Activated effector memory CD4-positive, alpha-beta T cell treated with Interleukin-2 at 50 U/mL for 16 hours (primary cell): ENCODE measurements at places on chromosomes 5 and 9.

- DNase-seq: no peak
Observed at GRCh38 chr9:35338086-35338485, 151.8 kb upstream of the RUSC2 start.

DNA sequence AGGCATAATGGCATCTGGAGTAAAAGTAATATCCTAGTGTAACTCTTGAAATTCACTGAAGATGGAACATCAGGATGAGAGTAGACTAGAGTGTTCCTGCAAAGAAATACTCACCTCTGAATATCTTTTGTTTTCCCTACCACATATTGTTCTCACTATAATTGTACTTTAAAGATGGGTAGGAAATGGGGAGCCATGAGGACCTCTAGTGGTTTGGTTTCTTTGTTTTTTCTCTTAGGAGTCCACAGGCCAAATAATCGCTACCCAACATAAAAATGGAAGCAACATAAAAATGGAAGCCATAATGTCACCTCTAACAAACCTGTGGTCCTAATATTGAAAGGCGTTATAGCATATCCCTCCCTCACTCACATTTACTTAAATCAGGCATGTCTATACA, 2375.8 kb downstream of the MAT2B start:
- no peak for DNase-seq

DNA sequence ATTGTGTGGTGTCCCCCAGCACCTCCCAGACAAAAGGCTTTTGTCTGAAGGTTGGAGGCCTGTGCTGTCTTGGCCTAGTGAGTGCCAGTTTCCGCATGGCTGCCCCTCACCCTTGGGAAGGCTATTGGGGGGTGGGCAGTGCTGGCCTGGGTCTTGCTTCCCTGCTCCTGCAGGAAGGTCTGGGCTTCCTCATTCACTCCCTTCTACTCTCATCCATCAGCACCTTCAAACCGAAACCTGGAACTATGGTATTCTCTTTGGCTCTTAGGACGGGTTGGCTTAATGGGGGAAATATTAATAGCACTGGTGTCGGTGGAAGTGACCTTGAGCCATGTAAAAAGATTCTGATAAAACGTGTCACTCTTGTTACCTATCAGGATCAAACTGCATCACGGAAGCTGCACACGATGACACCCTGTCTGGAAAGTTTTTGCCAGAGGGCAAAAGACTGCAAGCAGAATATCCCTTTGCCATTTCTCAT, 34.0 kb upstream of the GLRX start:
- DNase-seq: no peak

DNA sequence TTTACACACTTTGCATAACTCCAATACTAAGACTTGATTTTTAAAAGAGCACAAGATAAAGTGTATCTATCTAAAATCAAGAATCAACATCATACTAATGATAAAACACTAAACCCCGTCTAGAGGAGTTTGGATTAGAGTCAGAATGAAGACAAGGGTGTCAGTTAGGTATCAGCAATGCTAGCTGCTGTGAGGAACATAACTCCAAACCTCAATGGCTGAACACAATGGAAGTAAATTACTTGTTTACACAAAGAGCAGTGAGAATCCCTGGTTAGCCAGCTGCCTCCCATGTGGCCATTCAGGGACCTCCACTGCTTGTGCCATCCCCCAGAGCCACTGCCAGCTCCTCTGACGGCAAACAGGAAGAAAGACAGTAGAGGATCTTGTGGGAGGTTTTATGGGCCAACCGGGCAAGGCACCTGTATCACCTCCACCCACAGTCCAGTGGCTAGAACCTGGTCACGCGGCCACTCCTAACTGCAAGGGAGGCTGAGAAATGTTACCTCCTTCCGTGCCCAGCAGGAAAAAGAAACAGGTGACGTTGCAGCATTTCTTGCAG, 24.0 kb upstream of the GRHPR start:
- DNase-seq: no peak

DNA sequence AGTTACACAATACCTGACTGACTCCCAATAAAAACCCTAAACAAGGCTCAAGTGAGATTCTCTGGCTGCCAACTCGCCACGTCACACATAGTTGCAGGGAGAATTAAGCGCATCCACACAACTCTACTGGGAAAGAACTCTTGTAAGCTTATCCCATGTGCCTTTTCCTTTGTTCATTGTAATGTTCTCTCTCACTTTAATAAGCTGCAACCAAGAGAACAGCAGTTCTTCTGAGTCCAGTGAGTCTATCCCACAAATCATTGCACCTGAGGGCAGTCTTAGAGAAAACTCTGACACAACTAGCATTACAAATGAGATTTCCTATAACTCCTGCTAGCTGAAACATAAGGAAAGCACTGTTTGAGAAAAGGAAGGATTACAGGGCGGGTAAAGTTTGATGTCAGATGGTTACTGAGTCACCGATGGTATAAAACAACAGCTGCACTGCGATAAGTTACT, 27.4 kb downstream of the CENPK start:
- DNase-seq: no peak

DNA sequence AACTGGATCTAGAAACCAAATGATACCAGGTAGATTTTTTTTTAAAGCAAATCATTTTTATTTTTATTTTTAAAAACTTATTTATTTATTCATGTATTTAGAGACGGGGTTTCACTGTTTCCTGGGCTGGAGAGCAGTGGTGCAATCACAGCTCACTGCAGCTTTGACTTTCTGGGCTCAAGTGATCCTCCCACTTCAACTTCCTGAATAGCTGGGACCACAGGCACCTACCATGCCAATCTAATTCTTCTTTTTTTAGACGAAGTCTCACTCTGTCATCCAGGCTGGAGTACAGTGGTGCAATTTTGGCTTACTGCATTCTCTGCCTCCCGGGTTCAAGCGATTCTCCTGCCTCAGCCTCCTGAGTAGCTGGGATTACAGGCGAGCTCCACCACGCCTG, 41.3 kb upstream of the CDK20 start:
- no peak for DNase-seq

DNA sequence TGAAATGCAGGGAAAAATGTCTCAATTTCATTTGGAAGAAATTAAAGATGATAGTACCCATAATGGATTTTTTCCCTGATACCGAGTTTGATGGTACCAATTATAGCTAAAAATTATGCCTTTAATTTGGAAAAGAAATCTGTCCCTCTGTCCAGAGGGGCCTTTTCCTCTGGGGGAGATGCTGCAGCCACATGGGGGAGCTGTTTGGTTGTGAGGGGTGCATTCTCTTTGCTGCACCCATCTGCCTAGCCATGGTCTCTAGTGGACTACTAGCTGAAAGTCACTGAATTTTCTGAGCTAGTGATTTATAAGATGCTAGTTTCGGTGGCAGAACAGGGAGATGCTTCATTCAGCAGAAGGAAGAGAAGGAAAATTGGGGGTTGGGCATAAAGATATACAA, 9.6 kb downstream of the SEC61B start:
- no peak for DNase-seq

- DNase-seq: no peak
Observed at GRCh38 chr9:113796646-113797426, 79.3 kb upstream of the ZNF618 start.

GRCh38 chr9:90447773-90448172, 194.9 kb downstream of the DIRAS2 start:
- DNase-seq: no peak

- no peak for DNase-seq
Observed at GRCh38 chr9:137972355-137972987, 94.9 kb downstream of the CACNA1B start.

DNA sequence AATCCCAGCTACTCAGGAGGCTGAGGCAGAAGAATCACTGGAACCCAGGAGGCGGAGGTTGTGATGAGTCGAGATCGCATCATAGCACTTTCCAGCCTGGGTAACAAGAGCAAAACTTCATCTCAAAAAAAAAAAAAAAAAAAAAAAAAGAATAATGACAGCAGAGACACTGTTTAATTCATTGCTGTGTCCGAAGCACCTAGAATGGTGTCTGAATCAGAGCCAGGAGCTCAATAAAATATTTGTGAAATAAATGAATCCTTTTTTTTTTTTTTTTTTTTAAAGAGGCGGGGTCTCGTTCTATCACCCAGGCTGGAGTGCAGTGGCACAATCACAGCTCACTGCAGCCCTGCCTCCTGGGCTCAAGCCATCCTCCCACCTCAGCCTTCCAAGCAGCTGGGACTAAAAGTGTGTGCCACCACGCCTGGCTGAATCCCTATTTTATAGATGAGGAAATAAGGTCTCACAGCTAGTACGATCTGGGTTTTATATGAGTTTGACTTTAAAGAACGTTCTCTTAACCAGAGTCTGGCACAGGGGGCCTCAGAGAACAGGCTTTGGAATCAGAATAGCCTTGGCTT, 47.8 kb downstream of the THOC3 start:
- no peak for DNase-seq

DNA sequence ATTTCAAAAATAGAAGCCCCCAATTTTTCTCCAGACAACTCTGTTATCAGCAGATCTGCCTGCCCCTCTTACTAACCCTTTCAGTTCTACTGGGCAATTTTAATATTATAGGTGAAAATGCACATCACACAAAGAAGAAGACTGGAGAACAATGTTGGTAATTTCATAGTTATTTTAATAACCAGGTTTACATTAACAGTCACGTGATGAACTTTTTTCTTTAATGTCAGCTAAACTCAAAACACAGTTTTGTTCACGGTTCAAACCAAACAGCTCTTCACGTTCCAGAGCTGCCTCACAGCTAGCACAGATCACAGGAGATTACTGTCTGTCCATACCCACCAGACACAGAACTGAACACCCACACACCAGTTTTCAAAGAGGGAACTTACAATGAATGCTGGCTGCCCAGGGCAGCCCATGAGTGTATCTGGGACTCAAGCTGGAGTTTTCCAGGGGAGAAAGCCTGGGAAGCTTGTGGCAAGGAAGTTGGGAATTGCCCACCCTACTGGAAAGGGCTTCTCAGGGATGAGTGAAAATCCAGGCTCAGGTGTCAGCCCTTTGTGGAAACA, 119.1 kb downstream of the DPYSL3 start:
- no peak for DNase-seq

GRCh38 chr9:96317335-96317980, 15.5 kb upstream of the HSD17B3 start:
- no peak for DNase-seq

DNA sequence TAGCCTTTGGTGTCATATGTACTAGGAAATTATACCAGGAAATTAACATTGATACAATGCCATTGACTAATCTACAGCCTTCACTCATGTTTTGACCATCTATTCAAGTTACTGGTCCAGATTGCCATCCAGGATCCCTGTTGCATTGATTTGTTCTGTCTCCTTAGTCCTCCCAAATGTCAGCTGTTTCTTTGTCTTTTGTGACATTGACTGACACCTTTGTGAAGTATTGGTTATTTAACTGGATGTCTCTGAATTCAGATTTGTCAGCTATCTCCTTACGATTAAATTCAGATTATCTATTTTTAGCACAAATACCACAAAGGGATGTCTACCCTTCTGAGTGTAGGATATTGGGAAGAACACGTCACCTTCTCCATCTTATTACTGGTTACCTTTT, 73.7 kb upstream of the CTNND2 start:
- DNase-seq: no peak

DNA sequence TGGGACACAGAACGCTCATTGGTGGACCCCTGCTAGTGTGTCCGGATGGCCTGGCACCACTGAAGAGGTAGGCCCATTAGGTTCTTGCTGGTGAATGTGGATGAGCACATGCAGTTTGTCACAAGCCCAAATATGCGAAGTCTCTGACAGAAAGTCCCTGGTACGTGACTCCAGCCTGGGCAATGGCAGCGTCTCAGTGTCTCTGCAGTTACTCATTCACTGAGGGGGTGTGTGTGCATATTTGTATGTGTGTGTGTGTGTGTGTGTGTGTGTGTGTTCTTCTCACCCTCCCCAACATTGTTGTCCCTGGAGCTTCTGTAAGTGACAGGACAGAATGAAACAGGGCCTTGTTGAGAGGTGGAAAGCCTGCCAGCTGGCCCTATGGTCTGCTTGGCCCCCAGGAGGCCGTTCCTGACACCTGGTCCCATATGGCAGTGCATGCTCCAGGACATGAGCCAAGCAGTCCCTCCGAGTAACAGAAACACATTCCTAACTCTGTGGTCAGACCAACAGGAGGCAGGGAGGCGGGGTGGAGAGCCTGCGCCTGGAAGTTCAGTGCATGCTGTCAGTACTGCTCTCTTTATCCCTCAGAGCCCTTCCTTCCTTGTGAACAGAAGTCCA, 169.9 kb downstream of the SLC28A3 start:
- no peak for DNase-seq

GRCh38 chr5:142547445-142548380, 138.2 kb downstream of the FGF1 start:
- no peak for DNase-seq

DNA sequence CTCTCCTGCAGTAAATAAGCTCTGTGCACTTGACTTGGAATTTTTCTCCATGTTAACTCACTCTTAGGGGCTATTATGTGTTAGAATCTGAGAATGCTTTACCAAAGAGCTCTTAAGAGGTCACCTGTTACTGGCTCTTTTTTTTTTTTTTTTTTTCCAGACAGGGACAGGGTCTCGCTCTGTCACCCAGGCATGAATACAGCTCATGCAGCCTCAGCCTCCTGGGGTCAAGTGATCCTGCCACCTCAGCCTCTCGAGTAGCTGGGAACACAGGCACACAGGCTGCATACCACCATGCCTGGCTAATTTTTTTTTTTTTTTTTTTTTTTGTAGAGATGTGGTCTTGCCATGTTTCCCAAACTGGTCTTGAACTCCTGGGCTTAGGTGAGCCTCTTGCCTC, 22.1 kb downstream of the HMGXB3 start:
- DNase-seq: no peak

GRCh38 chr9:131233995-131234394, 42.3 kb downstream of the FAM78A start:
- DNase-seq: no peak

DNA sequence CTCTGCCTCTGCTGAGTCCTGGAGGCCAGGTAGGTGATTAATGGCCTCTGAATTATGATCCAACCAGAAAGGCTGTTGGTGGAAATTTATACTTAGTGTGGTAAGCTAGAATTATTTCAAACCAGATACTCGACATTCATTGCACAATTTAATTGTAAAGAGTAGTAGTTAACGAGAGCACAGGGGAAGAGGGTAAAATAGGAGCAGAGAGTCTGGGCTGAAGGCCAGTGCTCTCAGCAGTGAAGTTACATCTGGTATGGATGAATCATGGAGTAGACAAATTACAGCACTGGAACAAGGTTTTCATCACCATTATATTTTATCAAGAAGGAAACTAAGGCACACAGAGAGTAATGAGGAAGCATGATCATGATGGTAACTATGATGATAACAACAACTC, 92.5 kb downstream of the TLR4 start:
- no peak for DNase-seq

DNA sequence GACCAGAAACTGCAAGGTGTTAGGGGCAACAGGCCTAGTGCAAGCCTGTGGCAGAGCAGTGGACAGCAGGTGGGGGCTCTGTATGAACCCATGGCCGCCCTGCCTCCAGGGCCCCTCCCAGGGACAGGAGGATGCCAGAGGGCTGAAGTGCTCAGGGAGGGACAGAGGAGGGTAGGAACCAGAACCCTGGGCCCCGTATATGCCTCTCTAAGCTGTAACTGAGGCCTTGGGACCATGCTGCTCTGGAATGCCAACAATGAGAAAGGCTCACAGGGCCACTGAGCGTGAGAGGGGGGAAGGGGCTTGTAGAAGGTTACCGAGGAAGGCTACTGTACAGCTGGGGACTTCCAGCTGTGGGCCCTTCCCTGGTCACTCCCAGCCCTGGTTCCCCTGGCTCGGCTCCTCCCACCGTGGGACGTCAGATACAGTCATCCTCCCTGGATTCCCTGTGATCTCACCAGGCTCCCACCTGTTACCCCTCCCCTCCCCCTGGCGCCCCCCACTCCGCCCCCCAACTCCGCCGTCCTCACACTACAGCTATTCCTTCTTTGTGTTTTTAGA, 21.1 kb downstream of the AQP7 start:
- no peak for DNase-seq
